ENCODE measurements at places on chromosomes 7 and 10.
A peak's percentile ranks its signal among the peaks of the same experiment; 100 is the strongest.

DNA sequence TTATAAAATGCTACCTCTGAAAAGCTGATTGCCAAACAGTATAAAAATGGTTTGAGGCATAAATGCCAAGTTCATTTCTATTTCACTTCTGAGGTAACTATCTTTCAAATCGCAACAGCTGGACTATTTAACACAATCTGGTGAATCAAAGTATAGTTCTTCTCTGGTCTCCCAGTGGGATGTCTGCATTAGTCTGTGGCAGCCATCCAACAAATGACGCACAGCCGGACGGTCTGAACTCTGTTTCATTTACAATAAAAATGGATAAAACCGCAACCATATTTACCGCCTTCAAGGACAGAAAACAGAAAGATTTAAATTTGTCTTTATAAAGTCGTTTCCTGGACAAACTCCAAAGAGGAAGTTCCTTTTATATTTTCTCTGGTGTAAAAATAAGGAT lies 41.9 kb downstream of the ENO4 start:
- no peak for DNase-seq

DNA sequence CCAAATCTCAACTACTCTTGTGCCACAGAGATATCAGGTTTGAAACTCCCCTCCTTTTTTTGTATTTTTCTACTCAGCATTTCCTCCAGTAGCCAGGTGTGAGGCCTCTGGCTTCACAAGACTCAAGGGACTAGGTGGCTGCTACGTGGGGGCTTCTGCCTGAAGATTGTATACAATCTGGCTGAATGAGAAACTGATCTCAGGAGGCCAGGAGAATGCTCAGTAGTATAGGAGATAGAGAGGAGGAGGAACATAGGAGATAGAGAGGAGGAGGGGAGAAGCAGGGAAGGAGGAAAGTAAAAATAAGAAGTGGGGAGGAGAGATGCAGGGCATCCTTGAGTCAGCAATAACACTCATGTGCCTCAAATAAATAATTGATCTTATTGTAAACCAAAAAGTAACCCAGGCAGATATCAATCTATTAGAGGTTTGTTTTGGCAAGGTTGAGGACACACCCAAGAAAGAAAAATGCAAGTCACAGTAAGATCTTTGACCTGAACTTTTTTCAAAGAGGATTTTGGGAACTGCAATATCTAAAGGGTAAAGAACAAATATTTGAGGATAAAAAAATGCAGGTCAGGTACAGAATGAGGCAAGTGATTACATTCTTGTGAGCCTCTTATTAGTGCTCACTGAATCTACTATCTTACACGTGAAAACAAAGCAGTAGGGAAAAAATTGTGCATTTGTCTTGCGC lies 36.8 kb downstream of the AKR1C8 start:
- DNase-seq = no peak

DNA sequence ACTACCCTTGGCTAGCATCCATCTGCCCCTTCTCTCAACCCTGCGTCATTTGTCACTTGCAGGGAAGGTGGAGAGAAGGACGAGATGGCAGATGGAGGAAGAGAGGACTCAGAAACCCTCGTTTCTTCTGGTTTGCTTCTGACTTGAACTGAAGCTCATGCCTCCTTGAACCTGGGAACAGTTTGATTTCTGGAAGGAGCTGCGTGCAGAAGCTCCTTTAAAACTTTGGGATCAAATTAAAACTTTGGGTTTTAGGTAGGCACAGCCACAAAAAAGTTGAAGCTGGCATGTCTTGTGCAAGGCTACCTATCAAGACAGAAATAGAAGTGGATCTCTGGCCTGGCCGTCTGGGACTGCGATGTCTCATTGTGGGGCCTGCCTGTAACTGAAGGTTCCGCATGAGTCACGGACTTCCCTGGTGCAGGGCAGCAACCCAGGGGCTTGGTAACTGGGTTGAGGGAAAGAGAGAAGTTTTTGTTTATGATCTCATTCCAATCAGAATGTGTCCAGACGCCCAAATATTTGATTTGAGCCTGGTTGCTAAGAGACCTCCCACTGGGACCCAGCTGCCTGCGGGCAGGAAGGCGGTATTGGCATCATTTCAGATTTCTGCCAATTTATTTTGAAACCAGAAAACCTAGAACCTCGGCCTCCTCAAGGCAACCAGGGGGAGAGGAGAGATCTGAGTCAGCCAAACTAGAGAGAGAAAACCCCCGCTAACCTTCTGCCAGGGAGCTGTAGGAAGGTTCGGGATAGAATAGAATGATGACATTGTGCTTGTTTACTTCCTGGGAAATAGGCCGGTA lies 15.8 kb upstream of the CAMK1D start:
- DNase-seq = peak; percentile 61

DNA sequence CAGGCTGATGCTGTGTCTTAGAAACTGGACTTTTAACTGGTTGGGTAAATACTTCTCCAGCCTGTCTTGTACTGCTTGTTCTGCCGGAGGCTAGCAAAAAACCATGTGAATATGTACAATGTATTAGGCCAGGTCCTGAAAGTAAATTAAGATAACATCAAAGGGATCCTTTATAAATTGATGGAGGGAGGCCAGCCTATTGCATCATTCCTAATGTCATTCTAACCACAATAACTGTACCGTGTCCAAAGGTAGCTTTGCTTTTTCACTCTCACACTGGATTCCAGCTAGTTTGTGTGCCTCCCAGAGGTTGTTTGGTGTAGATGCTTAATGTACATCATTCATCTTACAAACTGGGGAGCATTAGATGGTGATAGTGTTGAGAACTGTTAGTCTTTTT lies 91.2 kb upstream of the SEM1 start:
- DNase-seq = no peak

GRCh38 chr7:91374321-91374989 lies 110.2 kb downstream of the FZD1 start:
- no peak for DNase-seq

- no peak for DNase-seq
Observed at GRCh38 chr10:31679936-31680335, 248.7 kb downstream of the ARHGAP12 start.

- no peak for DNase-seq
Observed at GRCh38 chr10:34574353-34574934, 240.7 kb downstream of the PARD3 start.

- no peak for DNase-seq
Observed at GRCh38 chr10:88608780-88609179, 22.2 kb downstream of the LIPJ start.

DNA sequence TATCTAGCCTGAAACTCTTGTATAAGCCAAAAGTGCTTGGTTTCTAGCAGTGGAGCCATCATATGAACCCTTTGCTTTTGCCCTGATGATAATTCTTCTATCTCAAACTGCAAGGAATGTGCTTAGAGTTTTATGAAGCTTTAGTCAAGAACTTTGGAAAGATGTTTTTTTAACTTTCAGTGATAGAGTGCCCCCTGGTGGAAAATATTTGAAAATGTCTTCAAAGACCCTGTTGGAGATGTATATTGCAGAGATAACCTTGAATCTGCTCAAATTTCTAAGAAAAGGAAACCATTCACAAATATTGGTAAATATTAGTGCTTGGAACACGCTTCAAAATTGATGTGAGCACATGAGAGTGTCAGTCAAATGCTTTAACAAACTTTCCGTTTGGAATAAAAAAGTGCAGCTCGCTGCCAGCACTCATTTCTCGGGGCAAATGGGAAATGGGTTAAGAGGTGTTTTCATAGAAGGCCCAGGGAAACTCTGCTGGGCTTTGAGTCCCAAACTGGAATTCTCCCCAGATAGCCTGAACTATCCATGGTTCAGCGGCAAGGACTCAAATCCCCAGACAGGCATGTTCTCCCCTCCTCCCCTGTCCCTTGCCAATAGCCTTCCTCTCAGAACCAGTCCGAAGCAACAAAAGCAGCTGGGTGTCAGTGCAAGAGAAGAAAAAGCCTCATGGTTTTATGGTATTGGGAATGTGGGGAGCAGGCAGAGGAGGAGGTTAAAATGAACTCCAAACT lies 129.3 kb downstream of the MYOF start:
- no peak for DNase-seq

GRCh38 chr10:91164520-91165065 lies 55.9 kb upstream of the PCGF5 start:
- no peak for DNase-seq

- DNase-seq = no peak
Observed at GRCh38 chr10:27514243-27514642, 10.1 kb downstream of the RAB18 start.

GRCh38 chr7:134368851-134369544 lies 52.3 kb upstream of the SLC35B4 start:
- DNase-seq = no peak

DNA sequence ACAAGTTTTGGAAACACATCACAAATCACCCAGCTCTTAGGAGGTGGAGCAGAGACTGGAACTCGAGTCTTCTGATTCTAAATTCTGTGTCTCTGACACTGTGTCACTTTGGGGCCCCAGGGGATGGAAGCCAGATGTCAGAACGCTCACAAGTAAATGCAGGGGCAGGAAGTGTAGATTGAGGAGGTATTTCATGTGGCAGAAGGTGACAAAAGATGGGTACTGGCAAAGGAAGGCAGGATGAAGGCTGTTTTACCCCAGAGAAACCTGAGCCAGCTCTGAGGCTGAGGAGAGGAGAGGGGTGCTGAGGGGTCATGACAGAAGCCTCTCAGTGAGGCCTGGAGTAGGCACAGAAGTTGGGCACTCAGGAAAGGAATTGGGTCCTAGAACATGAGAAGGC lies 6.0 kb upstream of the PURB start:
- peak; percentile 50 for DNase-seq

GRCh38 chr10:6504296-6504695 lies 75.8 kb downstream of the PRKCQ start:
- no peak for DNase-seq

DNA sequence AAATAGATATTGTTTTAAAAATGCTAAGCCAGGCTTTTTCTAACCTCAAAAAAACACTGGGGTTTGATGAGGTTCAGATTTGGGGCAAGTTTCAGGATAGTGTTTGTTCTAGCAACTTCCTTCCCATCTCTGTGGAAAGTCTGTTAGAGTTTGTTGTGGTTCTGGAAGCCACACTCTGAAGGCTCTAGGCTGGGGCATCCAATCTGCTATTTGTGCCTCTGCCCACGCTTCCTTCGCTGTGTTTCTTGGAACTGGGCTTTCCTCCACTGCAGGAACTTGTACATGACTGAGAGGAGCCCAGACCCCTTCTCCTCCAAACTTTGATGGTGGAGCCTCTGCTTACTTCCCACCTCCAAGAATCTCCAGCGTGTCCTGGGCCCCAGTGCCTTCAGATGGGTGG lies 108.5 kb upstream of the SLC25A13 start:
- no peak for DNase-seq

- DNase-seq = no peak
Observed at GRCh38 chr10:92799568-92799967, 48.8 kb upstream of the EXOC6 start.

DNA sequence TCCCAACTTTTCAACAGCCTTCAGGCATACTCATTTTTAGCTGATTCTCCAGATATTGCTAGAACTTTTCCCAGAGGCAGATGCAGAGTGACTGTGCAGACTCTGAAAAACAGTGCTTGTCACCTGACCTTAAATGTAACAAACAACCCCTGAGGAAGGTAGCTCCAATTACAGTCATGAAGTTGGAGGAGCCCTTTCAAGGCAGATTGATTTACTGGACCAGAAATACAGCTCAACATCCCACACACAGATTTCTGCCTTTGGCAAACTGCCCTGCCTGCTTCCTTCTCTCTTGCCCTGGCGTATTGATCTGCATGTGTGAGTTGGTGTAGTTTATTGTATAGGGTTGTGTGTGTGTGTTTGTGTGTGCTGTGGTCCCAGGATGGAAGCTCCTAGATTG lies 38.5 kb downstream of the PYROXD2 start:
- no peak for DNase-seq

- DNase-seq = no peak
Observed at GRCh38 chr10:132664883-132665282, 121.1 kb downstream of the NKX6-2 start.

- no peak for DNase-seq
Observed at GRCh38 chr10:78643513-78643912, 425.3 kb upstream of the ZMIZ1 start.

- peak; percentile 66 for DNase-seq
Observed at GRCh38 chr7:26199301-26200037, 1.1 kb downstream of the HNRNPA2B1 start.

GRCh38 chr7:86768967-86769760 lies 125.5 kb downstream of the GRM3 start:
- no peak for DNase-seq

- DNase-seq = no peak
Observed at GRCh38 chr7:72281308-72281707, 130.8 kb downstream of the CALN1 start.

DNA sequence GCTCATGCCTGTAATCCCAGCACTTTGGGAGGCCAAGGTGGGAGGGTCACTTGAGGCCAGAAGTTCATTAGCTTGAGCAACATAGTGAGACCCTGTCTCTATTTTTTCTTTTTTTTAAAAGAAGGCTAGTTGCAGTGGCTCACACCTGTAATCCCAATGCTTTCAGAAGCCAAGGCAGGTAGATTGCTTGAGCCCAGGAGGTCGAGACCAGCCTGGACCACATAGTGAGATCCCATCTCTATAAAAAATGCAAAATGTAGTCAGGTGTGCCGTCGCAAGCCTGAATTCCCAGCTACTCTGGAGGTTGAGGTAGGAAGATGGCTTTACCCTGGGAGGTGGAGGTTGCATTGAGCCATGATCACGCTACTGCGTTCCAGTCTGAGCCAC lies 7.5 kb downstream of the NYAP1 start:
- no peak for DNase-seq

DNA sequence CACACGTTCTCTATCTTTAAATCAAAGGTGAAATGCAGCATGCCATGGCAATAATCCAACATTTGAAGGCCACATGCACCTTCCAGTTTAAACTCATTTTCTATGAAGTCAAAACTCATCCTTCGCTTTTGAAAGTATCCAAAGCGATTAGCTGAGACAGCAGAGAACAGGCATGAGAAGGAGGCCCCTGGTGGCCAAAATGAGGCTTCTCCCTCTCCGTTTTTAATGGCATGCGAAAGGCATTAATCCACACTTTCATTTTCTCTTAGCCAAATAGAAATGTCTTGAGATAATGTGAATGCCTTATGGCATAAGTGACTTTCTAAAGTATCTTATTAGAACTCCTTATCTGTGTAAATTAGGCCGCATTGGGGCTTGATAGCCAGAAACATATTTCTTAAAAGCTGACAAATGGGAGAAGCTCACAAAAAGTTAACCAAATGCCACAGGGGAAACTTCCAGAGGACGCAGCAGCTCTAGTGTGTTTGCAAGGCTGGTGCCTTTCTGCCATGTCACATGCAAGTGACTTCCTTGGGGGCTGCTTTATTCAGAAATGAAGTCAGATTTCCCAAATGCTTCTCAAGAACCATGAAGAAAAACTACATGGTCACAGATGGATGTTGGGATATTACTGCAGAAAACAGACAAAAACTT lies 1189.6 kb downstream of the SORCS1 start:
- no peak for DNase-seq

DNA sequence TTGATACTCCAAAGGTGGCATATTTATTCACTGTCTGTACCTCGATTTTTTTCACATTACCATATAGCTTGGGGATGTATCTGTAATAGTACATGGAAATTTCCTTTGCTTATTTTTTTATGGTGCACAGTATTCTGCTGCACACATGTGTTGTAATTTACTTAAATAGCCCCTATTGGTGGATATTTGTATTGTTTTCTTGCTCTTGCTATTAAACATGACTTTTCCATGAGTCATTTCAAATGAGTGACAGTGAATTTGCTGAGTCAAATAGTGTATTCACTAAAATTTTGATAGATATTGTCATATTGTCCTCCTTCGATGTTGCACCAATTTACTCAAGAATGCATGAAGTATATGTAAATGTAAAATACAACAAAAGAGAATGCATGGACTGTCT lies 122.7 kb upstream of the STEAP4 start:
- DNase-seq = no peak

- no peak for DNase-seq
Observed at GRCh38 chr7:33661430-33662160, 243.7 kb upstream of the BMPER start.
